ENCODE measurements at places on chromosomes 2 and 18. TPM values are rescaled to one million over a fixed set of nuclear protein-coding genes. Genes with fewer than 3 reads are reported as not detected.
A peak's percentile ranks its signal among the peaks of the same experiment; 100 is the strongest.

- no peak for DNase-seq
These were observed 147.1 kb downstream of the CCBE1 start for GRCh38 chr18:59550174-59550516.

DNA sequence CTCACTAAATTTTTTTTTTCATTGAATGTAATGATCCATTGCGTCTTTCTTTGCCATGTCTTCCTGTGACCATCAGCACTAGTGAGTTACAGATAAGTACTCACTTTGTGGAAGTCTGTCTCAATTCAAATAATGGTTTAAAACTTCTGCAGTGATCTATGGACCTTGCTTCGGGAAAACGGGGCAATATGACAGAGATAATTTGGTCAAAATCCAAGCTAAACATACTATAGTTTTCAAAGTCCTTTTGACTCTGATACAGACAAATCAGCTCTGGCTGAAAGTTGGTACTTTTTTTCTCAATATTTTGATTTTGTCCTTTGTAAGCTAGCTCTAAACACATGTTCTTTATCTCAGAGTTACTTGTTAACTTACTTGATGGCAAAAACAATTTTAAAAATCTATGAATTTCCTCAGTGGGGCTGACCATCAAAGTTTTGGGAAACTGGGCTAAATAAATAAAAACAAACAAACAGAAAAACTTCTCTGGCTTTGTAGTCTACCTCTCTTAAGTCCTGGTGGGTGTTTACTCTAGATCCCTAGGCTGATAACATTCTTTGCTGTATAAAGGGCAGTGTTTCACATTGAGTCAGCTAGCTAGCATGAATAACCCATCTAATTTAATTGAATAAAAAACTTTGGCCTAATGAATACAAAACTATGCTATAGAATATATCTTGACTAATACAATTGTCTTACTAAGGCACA is 327.6 kb downstream of the RDH14 start:
- DNase-seq = no peak

DNA sequence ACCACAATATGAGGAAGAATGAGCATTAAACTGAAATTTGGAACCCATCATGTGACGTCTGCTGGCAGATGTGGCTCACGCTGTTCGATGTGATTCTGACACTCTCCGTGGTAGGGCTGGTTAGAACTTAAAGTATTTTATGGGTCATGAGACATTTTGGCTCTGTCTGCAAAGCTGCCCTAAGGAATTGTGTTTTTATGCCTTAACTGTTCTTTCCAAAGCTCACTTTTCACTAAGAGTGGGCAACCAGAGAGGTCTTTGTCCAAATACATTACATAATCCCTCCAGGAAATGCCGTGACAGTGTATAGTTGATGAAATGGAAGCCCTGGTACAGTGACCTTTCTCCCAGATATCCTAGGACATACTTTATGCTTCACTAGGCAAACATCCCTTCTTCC is 119.1 kb downstream of the AQP4 start:
- no peak for DNase-seq

DNA sequence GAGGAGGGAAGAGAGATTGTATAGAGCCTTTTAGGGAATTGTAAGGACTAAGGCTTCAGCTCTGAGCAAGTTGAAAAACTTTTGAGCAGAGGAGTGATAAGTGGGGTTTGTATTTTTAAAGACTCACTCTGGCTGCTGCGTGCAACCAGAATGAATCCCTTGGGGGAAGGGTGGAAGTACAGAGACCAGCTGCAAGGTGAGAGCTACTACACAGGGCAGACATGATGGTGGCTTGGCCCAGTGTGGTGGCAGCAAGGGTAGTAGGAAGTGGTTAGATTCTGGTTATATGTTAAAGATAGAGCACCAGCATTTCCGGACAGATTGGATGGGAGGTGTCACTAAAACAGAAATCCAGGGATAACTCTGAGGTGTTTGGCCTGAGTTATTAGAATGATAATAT is 10.1 kb upstream of the SESTD1 start:
- DNase-seq = no peak

- no peak for DNase-seq
These were observed 19.6 kb downstream of the NOSTRIN start for GRCh38 chr2:168821992-168822391.

DNA sequence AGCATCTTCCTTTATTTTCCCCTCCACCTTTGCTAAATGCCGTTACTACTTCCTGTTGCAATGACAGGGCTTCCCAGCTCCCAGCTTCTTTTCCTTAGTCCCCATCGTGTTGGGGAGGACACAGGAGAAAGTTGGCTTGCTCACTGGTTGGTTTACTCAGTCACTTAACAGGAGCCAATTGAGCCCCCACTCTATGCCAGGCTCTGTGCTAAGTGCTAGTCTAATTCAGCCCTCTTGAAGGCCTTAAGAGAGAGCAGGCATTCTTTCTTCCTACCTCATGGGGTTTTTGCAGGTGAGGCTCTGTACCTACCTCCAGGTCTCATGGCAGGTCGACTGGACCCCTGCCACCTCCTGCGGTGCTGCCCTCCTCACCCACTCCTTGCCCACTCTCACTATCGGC is 20.1 kb downstream of the TANC1 start:
- no peak for DNase-seq

GRCh38 chr2:138621139-138621538 is 119.6 kb downstream of the SPOPL start:
- DNase-seq = no peak

GRCh38 chr18:31206071-31206470 is 43.4 kb upstream of the DSC1 start:
- DNase-seq = no peak

- no peak for DNase-seq
These were observed 615.3 kb downstream of the BCL11A start for GRCh38 chr2:59938181-59938580.

GRCh38 chr2:157415591-157416101 is 28.2 kb downstream of the CYTIP start:
- DNase-seq = peak; percentile 29

GRCh38 chr2:144582651-144583380 is 62.9 kb upstream of the ZEB2 start:
- no peak for DNase-seq

GRCh38 chr2:9985531-9986328 is 34.2 kb downstream of the GRHL1 start:
- DNase-seq = no peak

- DNase-seq = no peak
These were observed 981 bp downstream of the ST8SIA3 start for GRCh38 chr18:57353137-57353939.

- no peak for DNase-seq
These were observed 8.9 kb downstream of the GDF7 start for GRCh38 chr2:20675701-20676352.

- DNase-seq = no peak
These were observed 29.0 kb downstream of the HDLBP start for GRCh38 chr2:241286348-241287090.

GRCh38 chr2:179096090-179096489 is 46.2 kb upstream of the CCDC141 start:
- no peak for DNase-seq

DNA sequence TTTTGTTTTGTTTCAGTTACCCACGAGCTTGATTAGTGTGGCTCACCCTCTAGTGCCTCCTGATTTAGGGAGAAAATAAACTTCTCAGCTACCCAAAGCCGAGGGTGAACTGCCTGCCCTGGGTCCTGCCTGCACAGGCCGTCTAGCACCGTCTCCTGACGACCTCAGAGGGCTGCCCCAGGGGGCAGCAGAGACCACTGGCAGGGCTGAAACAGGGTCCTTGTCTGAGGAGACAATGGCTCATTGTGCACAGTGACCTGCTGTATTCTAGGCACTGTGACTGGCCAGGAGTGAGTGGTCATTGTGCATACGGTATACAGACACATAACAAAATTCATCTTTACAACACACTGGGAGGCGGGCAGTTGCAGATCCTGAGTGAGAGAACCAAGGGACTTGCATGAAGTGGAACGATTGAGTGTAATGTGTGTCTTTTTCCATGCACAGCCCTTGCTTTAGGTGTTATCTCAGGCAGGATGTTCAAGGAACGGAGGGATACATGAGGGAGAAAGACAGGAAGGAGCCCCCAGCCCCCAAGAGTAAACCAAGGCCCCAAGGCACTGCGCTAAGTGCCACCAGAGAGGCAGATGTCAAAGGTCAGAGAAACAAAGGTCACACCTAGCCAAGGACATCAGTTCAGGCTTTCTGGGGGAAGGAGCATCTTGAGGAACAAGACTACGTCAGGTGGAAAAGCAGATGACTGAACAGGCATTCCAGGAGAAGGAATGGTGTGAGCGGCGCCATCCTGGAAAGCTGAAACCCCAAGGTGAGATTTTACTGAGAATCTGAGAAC is 421.3 kb downstream of the LPIN1 start:
- DNase-seq = no peak

DNA sequence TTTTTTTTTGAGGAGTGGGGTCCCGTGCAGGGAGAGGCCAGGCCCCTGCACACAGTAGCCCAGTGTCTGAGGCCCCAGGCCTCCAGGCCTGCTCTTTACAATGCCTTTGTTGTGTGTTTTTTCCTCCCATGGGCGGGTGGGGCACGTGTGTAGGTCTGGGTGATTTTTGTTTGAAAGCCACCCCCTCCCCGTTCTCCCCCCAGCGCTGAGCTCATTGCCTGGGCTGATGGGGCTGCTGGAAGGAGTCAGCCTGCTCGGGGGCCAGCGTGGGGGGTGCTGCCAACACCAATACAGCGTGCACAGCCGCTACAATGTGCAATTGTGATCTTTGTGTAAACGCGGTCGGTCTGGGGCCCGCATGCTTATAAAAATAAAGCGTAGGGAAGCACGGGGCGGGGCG is 142.7 kb downstream of the DYSF start:
- no peak for DNase-seq

- peak; percentile 47 for DNase-seq
These were observed 107.6 kb downstream of the TRIB2 start for GRCh38 chr2:12824351-12824777.

DNA sequence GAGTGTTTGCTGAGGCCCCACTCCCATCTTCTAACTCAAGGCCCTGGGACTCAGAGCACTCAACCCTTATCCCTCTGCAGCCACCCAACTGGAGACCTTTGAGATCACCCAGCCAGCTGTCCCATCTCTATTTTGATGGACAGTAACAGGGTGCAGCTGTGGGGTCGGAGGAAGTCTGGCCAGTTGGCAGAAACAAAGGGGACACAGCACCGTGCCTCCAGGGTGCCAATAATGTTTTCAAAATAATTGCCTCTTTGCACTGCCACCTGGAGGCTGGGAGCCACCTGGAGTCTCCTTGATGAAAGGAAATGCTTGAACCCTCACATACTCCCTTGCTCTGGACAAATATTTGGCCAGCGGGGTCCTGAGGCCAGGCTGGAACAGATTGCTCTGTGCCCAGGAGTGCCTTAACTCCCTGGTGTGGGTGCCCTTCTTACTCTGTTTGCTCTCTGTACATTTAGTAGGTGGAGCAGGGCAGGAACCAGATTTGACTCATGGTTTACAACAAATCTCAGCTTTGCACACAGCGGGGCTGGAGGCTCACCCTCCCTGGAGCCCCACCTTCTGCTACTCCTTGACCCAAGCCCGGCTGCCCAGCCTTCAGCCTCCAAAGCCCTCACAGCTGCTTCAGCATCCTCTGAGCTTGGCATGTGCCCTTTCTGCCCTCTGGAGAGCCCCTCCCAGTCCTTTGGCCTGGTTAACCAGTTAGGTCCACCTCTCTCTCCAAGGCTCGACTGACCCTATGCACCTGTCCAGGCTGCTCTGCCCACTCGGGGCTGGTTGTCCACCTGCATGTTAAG is 17.2 kb downstream of the MAL start:
- peak; percentile 5 for DNase-seq

GRCh38 chr2:177579486-177580036 is 187.0 kb downstream of the AGPS start:
- no peak for DNase-seq

DNA sequence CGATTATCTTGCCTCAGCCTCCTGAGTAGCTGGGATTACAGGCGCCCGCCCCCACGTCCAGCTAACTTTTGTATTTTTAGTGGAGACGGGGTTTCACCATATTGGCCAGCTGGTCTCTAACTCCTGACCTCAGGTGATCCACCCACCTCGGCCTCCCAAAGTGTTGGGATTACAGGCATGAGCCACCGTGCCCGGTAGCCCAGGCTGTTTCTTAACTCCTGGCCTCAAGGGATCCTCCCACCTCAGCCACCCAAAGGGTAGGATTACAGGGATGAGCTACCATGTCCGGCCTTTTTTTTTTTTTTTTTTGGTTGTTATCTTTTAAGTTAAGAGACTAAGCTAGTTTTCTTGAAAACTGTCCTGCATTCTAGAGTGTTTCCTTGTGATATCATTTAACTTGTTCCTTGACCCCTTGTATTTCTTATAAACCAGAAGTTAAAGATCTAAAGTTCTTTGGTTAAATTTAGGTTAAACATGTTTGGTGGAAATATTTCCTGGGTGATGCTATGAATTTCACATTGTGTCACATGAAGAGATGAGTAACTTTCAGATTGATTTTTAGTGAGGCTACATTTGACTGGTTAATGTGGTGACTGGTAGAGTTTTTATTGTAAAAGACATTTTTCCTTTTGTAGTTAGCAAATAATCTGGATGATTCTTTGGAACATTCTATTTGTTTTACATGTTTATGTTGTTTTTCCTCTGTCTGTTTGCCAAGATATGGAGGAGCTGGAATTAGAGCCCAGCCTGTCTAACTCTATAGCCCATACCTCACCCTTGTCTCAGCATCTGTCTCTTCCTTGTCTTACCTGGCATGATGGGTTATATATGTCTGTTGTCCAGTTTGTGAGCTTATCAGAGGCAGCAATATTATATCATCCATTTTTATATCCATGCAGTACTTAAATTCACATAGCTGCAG is 5.2 kb downstream of the NCAPH start:
- no peak for DNase-seq

DNA sequence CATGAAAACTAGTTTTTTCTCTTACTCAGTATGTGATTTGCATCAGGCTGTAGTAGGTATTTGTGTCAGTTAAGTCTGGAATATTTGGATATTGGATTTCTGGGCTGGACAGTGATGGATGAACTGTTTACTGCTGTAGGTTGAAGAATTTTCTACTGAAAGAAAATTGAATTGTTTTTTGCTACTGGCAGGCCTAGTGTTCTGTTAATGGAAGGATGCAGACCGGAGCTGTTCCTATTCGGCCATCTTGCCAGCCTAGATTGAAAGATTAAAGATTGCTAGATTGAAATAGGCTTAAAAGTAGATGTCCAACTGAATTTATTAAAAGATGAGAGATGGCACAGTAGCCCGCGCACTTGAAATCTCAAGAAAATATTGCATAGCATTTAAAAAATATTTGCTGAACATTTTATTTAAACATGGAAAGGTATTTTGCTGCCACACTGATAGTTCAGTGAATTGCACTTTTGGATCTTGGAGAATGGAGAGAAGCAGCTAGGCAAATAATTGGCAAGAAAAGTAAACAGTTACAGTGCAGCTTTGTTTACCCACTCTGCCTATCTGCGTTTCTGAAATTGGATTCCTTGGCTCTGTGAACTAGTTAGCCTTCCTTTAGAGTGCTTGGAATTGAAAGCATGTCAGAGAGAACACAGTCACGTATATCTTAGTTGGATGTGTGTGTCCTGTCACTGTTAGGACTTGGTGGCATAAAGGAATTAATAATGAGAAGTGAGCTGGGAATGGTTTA is 54.1 kb downstream of the EPB41L5 start:
- DNase-seq = no peak

GRCh38 chr18:23270986-23271680 is 135.8 kb downstream of the CABLES1 start:
- DNase-seq = no peak

Gene TTC31
- total RNA-seq = 11.9 TPM

Gene CDK15
- 0.44 TPM for total RNA-seq

Gene GKN1
- not detected for total RNA-seq

Gene RESP18
- not detected for total RNA-seq

Gene SERPINB2
- total RNA-seq = not detected

Gene AFTPH
- 12.8 TPM for total RNA-seq

Gene CEP68
- 15.4 TPM for total RNA-seq

Gene PAX8
- total RNA-seq = 0.13 TPM

Gene ZNF804A
- total RNA-seq = not detected

Gene POTEC
- total RNA-seq = not detected
